GDM1 (cell line): ENCODE measurements at places on chromosomes 11 and 22.
A peak's percentile ranks its signal among the peaks of the same experiment; 100 is the strongest.

- no peak for DNase-seq
Measured at GRCh38 chr11:46275964-46276641, 1.4 kb upstream of the CREB3L1 start.

DNA sequence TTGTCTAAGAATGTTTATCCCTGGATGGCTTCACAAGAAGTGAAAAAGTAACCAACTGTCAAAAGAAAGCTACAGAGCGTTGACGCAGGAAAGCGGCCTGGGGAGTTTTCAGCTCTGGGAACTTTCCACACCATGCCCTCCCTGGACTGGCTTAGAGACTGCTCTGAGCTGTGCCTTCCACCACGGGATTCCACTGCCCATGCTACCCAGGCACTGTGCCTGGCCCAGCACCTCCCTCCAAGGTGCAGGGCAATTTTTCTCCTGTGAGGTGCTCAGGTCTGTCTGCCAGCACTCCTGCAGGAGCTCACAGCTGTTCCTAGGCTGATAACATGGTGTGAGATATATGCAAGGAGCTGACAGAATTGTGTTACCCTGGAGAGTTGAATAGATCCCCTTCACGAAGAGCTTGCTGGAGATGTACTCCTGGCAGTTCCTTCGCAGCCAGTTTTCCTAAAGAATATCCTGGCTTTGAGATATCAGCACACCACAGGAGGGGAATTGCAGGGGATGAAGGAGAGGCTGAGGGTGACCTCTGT, 258.3 kb upstream of the B3GAT1 start:
- DNase-seq = no peak

DNA sequence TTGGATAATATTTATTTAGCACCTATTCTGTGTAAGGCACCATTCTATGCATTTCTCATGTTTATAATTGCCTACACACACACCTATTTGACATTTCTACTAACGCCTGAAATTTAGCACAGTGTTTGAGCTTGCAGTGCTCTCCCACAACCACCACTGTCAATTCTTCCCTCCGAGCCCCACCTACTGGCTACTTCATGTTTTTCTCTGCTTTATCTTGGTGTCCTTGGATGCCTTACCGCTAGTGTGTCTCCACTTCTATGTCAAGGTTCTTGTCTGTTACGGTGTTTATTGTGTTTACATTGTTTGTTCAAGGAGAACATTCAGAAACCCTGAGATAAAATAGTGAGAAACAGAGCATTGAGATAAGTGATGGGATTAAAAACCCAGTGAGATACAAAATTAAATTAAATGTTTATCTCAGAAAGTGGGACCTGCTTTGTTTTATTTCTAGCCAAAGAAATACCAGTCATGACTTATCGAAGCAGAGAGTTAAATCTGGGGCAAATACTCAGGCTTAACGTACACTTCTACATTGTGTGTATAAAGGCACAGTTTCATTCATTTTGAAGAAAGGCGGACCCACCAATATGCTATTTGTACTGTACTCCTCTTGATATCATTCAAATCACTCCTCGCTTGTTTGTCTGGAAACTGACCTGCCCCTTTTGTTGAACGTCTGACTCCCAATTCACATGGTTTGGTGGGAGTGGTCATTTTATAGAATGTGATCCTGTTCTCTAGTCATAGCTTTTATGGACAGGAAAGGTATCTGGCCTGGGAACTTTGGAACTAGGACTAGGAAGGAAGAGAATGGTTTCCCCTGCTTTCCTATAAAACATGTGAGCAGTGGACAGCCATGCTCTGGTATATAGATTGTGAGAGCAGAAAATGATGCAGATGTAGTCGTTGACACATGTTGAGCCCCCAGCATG, 39.2 kb upstream of the SLC36A4 start:
- DNase-seq = peak; percentile 7

DNA sequence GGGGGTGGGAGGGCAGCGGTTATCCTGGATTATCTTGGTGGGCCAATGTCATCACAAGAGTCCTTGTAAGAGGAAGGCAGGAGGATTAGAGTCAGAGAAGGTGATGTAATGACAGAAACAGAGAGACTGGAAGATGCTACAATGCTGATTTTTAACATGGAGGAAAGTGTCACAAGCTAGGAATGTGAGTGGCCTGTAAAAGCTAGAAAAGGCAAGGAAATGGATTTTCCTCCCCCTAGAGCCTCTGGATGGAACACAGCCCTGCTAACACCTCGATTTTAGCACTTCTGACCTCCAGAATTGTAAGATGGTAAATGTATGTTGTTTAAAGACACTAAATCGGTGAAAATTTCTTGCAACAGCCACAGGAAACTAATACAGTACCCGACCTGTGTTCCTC, 109.3 kb downstream of the MN1 start:
- no peak for DNase-seq

DNA sequence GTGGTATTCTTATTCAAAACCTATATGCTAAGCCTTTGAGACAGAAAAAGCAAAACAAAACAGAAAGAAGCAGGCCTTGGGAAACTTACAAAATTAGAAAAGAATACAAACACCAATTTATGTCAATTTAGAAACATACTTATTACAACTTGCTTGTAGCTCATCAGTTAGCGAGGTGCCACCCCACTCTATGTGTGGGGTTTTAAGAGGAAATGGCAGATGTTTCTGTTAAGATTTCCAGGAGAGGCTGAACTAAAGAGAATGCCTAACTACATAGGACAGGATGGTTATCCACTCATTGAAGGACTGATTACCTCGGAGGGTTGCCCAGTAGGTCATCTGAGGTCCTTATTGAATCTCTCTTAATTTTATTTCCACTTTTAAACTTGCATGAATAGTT, 302.0 kb downstream of the ETS1 start:
- no peak for DNase-seq

DNA sequence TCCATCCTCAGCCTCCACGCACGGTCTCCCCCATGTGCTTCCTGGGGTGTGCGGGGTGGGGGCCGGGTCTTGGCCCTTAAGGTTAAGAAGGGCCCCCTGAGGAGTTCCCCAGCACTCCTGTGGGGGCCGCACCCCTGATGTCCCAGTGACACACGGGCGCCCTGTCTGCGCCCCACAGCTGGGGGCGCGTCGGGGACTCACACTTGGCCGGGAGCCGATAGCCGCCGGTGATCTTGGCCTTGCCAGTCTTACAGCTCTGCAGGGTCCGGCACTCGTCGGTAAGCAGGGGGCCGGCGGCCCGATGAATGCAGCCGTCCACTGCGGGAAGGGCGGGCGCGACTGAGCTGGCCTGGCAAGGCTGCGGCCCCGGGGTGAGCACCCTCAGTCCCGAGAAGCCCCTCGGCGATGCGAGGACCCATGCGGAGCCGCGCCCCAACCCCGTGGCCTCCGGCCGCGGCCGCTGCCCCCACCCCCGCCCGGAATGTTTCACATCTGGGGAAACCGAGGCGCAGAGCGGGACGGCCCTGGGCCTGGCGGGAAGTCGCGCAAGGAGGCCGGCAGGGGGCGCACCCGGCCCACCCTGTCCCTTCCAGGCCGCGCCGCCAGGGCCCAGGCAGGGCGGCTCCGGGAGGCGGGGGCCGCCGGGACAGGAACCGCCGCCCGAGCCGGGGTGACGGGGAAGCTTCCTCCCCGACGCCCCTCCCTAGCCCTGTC, 13.9 kb downstream of the OTUB1 start:
- no peak for DNase-seq

DNA sequence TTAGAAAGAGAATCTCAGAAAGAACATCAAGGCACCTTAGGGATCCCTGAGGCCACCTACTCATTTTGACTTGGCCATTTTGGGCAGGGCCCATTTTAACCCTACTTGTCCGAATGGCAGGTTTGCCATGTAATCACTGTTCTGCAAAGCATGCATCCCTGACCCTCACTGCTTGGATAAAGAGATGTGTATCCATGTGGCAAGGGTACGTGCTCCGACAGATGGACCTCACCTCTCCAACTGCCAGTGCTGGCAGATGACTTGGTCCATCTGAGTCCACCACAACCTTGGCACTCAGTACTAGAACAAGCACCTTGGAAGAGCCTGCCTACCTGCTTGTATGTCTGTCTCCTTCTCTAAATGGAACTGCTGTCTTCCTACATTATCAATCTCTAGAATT, 139.4 kb downstream of the SPATA19 start:
- DNase-seq = no peak
